Activated T-cell treated with anti-CD3 and anti-CD28 coated beads, Interleukin-2, amount 50 U/mL, for 72 hours (primary cell): ENCODE measurements at places on chromosomes 3 and 15. TPM values are rescaled to one million over a fixed set of nuclear protein-coding genes. Genes with fewer than 3 reads are reported as not detected.

- DNase-seq, result no peak
- no peak overlapping the region for H3K27ac ChIP-seq
- H3K4me1 ChIP-seq, result peaks cover 98% of the 10 kb centered on the region
- H3K27me3 ChIP-seq, result peaks cover 13% of the 10 kb centered on the region
- H3K4me3 ChIP-seq, result peak overlapping the region; percentile 66
These were observed 4.1 kb downstream of the CXCR6 start for GRCh38 chr3:45947361-45947760.

The PAQR5 gene
- not detected for total RNA-seq

GRCh38 chr3:94210256-94210655 lies 147.4 kb downstream of the NSUN3 start:
- no peaks in the 10 kb centered on the region for H3K36me3 ChIP-seq
- no peak overlapping the region for H3K27ac ChIP-seq
- DNase-seq, result no peak
- H3K4me3 ChIP-seq, result no peak overlapping the region

The POC1A gene
- total RNA-seq, result 39.0 TPM

The CHCHD4 gene
- total RNA-seq, result 14.7 TPM

The SSUH2 gene
- 0.49 TPM for total RNA-seq
